ENCODE measurements at places on chromosomes 5 and 9.

GRCh38 chr5:130024006-130024405, 119.7 kb downstream of the CHSY3 start:
- no peak for DNase-seq

- DNase-seq, result no peak
Observed at GRCh38 chr9:92191801-92192200, 76.6 kb upstream of the SPTLC1 start.

DNA sequence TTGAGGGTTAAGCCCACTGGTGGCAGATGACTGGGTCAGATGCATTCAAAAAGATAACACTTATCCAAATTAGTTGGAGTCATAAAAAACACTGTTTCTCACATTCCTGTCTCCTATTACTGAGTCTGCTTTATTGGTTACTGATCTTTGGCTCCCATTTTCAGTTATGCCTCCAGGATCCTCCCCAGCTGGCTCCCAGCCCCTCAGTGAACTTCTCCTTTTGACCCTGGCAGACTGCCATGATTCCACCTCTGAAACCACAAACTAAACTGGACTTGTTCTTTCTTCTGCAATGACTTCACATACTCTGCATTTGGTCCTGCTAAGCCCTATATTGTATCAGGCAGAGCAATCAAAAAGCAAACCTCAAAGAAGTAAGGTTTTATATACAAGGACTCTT, 860.8 kb upstream of the DMAC1 start:
- no peak for DNase-seq

DNA sequence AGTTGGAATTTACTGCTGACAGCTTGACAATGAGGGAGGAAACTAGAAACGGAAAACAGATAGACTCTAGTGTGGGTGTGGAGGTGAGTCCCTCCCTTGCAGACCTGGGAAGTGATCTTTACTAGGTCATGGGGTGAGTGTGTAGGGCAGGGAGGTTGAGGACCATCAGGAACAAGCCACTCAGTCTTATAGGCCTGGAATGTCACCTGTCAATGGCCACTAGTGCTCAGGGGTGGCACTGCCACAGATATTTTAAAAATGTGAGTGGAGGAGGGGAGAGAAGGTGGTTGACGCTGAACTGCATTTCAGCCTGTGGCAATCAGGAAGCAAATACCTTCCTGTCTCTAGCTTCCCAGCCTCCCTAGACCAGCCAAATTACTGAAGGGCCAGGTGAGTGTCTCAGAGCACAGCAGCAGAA, 9.0 kb downstream of the OR2S2 start:
- DNase-seq, result no peak

DNA sequence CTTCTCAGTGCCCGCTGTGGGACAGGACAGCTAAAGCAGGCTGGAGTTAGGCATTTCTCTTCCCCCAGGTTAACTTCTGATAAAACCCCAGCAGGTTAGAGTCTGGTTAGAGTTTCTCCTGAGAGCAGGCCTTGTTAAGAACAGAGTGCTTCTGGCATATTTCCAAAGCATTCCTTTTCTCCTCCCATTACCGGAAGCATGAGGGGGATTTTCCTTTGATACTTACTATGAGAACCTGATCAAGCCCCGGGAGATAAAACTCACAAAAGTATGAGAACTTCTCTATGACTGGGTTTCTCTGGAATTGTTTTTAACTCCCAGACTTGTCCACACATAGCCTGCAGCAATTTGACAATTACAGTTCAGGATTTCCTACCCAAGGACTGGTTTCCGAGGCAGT, 77.4 kb upstream of the MAST4 start:
- no peak for DNase-seq

GRCh38 chr5:32223972-32224609, 50.0 kb upstream of the GOLPH3 start:
- DNase-seq, result no peak

DNA sequence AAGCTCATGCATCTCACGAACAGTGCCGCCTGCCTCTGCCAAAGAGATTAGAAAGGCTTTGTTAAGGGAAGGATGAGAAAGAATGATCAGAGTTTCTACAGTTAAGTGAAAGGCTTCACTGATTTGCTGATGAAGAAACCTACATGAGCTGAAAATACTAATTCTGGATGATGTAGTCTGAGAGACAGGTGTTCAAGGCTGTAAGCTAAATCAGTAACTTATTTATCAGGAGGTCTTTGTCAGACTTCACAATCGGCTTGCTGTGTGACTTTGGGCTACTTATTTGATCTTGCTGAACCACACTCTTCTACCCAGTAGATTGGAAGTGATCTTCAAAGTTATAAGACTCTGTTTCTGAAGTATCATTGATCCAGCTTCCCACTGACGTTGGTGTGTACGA, 264.2 kb downstream of the RAB3C start:
- DNase-seq, result no peak

GRCh38 chr5:140881889-140882590, at the start of gene PCDHA13:
Gene PCDHA13 (plus strand): TSS chr5:140882124. CDS start chr5:140882269, 145 bp downstream.
- DNase-seq, result no peak

DNA sequence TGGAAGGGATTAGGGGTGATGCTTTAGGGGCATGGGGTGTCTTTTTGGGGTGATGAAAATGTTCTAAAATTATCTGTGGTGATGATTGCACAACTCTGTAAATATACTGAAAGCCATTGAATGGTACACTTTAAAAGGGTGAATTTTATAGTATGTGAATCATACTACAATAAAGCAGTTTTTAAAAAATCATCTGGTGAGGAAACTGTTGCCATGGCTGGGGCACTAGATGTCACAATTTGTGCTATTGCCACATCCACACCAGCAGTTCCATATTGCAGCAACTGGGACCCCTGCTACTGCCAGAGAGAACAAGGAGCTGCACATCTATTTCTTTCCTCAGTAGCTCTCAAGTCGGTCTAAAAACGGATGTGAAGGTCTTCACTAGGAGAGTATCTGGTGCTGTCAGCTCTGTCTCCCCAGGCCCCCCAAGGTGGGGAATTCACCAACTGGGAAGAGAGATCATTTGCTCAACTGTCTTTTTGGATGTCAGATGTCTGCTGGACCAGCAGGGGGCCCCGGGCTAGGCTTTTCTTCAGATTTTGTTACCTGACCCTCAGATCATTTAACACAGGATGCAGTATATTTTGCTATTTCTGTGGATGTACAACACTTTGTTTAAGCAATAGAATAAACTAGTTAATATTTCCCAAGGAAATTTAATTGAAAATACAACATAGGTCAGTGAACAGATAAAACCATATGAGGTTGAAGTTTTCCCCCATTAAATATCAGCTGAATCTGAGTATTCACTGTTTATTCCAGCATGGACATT, 13.2 kb downstream of the CMYA5 start:
- no peak for DNase-seq

- DNase-seq, result no peak
Observed at GRCh38 chr9:94921092-94921471, 194.6 kb downstream of the AOPEP start.

DNA sequence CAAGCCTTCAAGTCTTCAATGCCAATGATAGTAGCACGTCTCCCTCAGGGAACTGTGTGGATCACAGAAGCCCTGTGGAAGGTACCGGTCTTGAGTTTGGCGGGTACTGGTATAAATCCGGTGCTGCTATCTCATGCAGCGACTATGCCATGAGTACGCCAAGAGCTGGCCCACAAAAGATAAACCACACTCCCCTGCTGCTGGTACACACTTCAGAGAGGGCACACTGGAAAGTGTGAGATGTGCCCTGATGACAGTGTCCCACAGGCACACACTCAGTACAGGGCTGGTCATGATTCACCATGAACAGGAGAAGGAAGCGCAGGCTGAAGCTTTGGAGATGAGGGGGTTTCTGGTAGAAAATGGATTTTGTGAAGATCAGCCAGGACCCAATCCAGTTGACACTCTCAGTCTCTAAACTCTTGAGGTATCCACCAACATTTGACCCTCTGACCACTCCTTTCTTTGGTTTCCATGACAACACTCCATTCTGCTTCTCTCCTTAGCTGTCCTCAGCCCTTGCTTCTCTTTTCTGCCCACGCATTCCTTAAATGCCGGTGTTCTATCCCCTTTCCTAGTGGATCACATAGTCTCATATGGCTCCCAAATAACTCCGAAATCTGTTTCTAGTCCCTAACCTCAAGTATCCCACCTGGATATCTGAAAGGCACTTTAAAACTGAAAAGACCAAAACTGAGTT, 5.1 kb downstream of the AMACR start:
- DNase-seq, result no peak

GRCh38 chr9:129262261-129262660, 84.2 kb upstream of the IER5L start:
- no peak for DNase-seq

DNA sequence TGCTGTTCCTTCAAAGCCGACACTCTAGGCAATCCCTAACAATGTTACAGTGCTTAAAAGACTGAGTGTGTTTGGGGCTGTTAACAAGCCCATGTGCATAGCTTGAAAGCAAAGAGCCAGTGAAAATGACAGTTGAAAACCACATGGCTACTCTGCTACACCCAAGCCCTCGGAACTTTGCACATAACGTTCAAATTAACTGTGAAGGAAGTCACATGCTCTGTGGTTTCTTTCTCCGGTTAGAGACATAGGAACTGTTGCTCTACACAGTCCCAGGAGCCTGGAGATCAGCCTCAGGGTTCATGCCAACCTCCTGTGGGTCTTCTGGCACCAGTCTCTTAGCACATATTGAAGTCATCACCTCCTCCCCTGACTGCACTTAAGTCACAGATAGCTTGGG, 51.1 kb downstream of the C9orf152 start:
- no peak for DNase-seq

- no peak for DNase-seq
Observed at GRCh38 chr5:151202381-151203139, 21.3 kb downstream of the CCDC69 start.

DNA sequence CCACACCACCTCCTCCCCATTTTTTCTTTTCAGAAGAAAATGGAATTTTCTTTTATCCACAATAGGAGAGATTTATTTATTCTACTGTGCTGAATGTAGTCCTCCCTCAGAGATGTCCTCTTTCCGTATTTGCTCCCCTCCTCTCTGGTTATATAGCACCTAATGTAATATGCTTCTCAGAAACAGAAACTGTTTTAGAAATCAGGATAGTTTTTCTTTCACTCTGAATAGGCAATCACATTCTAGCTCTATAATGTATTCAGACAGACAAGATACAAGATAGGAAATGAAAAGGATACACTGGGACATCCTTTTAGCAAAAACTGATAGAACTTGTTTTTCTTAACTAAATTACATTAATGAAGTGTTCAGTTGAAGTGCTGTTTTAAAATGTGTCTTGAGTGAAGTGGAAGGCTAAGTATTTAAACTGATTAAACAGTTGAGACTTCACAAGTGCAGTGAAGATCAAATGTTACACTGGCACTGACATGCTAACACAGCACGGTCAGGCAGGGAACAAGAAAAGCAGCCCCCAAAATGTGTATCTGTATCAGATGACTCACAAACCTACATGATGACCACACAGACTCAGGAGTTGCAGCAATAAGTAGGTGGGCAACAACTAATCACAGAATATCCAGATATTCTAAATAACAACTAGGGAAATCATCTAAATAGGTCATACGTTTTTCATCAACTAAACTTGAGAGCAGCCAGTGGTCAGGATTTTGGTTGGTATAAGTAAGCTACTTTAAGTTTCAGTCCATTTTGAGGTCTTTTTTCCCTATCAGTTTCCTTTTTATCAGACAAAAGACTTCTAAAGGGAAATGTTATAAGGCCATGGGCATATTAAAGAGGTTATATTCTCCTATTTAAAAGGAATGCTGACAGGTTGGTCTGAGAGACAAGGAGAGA, 260.4 kb downstream of the MLLT3 start:
- no peak for DNase-seq

- DNase-seq, result no peak
Observed at GRCh38 chr9:134284273-134284672, 42.0 kb upstream of the RXRA start.

GRCh38 chr5:148374690-148375360, 8.9 kb upstream of the FBXO38 start:
- DNase-seq, result no peak

DNA sequence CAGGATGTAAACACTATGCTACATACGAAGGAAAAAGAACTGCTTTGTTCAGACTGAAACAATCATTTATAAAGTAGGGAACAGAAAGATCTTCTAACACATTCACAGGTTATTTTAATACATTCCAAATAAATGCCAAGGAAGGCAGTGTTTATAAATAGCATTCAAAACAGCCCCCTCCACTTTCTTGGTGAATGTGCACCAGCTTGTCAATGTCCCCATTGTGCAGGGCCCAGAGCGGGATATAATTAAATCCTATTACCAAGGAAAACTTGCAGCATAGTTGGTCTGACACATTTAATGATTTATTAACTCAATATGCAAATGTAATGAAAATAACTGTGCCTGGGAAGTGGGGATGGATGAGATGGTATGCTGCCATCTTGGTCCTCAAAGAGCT, 135.9 kb upstream of the RAD23B start:
- no peak for DNase-seq

DNA sequence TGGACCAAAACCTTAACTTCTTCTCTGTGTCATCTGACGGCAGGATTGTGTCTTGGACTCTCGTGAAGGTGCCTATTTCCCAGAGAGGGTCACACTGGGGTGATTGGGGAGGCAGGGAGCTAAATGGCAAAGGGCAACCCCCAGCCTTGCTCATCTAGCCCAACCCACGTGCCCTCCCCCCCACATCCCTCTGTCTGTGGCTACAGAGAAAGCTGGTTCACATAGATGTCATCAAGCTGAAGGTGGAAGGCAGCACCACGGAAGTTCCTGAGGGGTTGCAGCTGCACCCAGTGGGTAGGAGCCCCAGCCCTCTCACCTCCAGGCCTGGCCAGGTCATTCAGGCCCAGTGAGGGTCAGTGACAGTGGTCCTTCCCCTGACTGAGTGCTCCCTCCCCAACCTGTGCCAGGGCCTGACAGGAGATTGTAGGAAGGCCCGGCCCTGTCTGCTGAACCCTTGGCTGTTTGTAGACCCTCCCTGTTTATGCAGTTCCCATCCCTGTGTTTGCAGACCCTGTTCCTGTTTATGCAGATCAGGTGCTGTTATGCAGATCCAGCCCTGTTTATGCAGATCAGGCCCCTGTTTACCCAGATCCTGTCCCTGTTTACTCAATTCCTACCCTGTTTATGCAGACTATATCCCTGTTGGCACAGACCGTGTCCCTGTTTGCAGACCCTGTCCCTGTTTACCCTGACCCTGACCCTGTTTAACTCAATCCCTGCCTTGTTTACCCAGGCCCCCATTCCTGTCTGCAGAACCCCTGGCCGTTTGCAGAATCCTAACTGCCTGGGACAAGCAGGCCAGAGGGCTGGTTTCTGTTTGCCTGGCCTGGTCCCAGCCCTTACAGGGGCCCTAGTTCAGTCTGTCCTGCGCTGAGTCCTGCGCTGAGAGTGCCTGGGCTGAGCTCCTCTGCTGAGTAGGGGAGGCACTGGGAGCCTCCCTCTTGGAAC, 10.4 kb downstream of the ENHO start:
- DNase-seq, result no peak
